ENCODE measurements at places on chromosomes 4 and X.

GRCh38 chr4:145808848-145809512, 129.0 kb downstream of the C4orf51 start:
- DNase-seq, result no peak

GRCh38 chr4:6308899-6309643, 39.4 kb downstream of the WFS1 start:
- DNase-seq, result no peak

GRCh38 chr4:137333031-137333430, 199.3 kb downstream of the PCDH18 start:
- no peak for DNase-seq

- DNase-seq, result no peak
These were observed 192.5 kb downstream of the EDA start for GRCh38 chrX:69808375-69808774.

DNA sequence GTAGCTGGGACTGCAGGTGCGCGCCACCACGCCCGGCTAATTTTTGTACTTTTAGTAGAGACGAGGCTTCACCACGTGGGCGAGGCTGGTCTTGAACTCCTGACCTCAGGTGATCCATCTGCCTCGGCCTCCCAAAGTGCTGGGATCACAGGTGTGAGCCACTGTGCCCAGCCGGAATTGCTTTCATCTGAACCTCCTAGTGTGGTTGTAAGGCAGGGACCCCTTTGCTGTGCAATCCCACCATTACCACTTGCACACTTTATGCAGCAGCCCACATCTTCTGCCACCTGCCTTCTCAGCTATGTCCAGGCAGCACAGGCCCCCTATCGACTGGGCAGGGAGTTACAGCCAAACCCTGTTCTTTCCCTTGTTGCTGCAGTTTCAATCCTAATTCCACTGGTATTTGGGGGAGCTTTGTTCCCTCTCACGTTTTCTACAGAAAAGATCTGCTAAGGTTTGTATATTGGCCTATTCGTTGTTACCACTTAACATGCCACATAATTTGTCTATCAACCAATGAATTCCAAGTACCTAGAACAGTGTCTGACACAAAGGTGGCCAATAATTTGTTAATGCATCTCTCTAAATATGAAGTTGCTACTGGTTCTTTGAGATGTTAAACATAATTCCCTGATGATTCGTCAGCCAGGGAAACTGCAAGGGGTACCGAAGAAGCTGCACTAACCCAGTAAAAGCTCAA, 6.5 kb downstream of the RPL39 start:
- no peak for DNase-seq

DNA sequence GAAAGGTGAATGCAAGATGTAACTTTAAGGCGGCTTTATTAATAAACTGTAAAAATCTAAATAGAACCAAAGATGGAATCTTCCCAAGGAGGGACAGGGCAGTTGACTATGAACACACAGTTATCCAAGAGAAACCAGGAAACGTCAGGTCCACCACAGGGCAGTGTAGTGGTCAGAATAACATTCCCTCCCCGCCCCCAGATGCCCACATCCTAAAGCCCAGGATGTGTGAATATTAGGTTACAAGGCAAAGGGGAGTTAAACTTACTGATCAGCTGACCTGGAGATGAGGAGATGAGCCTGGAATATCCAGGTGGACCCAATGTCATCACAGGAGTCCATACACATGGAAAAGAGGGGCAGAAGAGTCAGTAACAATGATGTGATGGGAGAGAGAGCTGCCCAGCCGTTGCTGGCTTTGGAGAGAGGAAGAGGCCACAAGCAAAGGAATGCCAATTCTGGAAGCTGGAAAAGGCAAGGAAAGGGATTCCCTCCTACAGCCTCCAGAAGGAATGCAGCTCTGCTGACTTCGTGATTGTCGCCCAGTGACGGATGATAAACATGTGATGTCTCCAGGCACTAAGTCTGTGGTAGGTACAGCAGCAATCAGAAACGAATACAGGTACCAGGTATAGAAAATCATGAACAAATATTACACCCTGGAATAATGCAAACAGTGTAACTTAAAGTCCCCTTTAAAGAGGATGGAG, 5.2 kb downstream of the SH3KBP1 start:
- no peak for DNase-seq

GRCh38 chrX:44280116-44280515, 63.4 kb downstream of the EFHC2 start:
- DNase-seq, result no peak

DNA sequence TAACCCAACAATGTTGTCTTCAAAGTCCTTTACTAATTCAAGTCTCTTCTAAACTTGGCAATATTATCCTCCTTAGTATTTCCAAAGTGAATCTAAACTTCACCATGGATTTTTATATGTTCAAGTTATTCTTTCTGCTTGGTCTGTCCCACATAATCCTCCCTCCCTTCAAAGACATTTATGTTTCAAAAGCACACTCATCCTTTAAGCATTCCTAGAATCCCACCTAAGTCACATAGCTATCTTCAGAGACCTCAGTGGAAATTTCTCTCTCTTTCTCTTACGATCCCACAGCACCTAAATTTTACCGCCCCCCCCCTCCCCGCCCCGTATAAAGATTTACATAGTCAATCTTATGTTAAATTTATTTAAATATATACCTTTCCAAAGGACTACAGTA, 314.9 kb upstream of the GRIA3 start:
- no peak for DNase-seq

DNA sequence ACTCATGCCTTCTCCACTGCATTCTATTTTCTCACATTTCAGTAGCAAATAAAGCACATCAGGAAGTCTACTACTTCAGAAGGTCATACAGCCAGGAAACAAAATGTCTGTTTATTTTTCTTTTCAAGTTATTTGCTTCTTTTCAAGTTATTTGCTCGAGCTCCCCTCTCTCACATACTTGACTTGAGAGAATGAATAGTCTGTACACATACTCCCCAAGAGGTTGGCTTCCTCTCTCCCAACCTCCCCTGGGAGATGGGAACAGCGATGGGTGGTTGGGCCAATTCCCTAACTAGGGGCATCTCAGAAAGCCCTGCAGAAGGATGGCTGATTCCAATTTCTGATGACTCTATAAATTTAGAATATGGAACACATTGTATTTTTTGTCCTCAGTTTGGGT, 64.7 kb upstream of the PTPN13 start:
- no peak for DNase-seq

- DNase-seq, result no peak
These were observed 137.4 kb downstream of the CEP135 start for GRCh38 chr4:56086073-56086541.

- no peak for DNase-seq
These were observed 594.9 kb downstream of the TECRL start for GRCh38 chr4:63814171-63814964.

GRCh38 chr4:168138143-168138542, 45.8 kb downstream of the ANXA10 start:
- DNase-seq, result no peak

GRCh38 chrX:30733852-30734660, 80.8 kb downstream of the GK start:
- DNase-seq, result no peak

- DNase-seq, result no peak
These were observed 143.9 kb downstream of the PJA1 start for GRCh38 chrX:69021141-69021960.

DNA sequence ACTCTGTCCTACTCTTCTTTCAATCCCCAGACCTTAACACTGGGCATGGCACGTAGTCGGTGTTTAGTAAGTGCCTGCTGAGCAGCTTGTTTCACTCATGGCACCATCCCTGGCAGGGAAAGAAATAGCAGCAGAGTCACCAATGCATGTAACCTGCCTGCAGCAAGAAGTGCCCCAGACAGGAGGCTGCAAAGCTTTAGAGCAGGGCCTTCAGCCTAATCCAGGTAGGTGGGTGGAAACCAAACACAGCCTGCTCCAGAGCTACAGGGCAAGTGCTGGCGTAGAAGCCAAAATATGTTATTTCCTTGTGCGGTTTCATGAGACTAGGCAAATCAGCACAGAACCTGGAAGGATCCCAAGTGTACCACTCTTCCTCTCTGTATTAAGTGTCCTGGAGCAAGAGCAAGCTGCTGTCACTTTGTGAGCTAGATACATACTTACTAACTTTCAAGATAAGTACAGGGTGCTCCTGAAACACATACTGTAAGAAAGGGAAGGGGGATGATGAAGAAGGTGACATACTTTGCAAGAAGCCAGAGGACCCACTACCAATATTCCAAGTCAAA, 5.5 kb downstream of the PROM1 start:
- DNase-seq, result no peak

GRCh38 chr4:186722796-186723291, 812 bp downstream of the FAT1 start:
- DNase-seq, result no peak

- no peak for DNase-seq
These were observed 26.8 kb upstream of the CLDN24 start for GRCh38 chr4:183348706-183349659.

- DNase-seq, result no peak
These were observed 35.3 kb upstream of the CHRNA9 start for GRCh38 chr4:40299811-40300292.

DNA sequence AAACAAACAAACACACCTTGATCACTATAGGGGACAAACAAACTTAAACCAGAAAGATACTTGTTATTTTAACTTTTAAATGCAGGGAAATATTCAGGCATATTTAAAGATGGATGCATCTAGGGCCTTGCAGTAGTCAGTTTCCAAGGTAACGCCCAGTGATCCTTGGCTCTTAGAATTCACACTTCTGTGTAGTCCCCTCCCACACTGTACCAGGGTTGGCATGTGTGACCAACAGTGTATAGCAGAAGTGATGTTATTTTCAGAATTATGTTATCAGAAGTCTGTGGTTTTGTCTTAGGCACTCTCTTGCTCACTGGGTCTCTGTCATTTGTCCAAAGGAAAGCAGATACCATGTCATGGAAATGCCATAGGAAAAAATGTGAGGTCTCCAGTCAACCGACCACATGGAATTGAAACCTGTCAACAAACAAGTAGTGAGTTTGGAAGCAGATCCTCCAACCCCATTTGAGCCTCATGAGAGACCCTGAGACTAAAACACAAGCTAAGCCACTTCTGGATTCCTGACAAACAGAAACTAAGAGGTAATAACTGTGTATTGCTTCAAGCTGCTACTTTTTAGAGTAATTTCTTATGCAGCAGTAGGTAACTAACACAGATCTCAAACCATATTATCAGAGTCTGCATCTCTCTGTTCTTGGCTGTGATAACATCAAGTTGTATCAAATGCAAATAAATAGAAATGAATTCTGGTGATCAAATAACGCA, 670.3 kb downstream of the KCTD8 start:
- no peak for DNase-seq

- no peak for DNase-seq
These were observed 142.3 kb downstream of the PCDH18 start for GRCh38 chr4:137389911-137390520.

GRCh38 chrX:65750674-65751469, 83.4 kb downstream of the MSN start:
- no peak for DNase-seq

DNA sequence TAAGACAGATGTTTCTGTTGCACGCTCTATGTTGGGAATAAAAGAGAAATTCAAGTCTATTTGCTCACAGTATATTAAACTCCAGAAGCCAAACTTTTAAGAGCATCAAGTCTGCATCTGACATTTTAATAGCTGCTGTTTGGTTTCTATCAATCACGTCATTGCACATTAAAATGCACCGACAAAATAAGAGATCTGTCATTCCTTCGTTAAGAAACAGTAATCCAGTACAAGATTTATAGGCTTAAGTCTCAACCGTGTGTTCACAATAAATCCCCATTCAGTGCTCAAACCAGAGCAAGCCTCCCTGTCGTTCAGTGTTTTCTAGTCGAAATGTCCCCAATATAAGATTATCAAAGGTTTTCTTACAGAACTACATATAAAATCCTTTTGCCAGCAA, 89.0 kb upstream of the BMPR1B start:
- DNase-seq, result no peak

GRCh38 chrX:119999087-119999634, 55.6 kb upstream of the NKAP start:
- no peak for DNase-seq

GRCh38 chr4:99334880-99335279, 13.7 kb upstream of the ADH1B start:
- no peak for DNase-seq

DNA sequence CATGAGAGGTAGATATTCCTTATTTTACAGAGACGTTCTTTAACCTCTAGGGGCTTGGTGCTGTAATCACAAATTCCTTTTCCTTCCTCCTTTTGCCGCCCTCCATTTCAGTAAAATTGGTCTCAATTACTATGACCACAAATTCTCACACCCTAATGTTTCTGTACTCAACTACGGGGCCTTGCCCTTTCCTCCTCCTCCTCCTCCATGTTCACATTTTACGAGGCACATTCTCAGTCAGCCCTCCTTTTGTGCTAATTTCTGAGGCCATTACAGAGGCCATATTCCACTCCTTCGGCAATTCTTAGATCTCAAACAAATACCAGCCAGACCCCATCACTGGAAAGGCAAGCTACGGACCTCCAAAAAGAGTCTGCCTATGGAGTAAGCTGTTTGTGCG, 92.1 kb downstream of the SH3KBP1 start:
- DNase-seq, result no peak

GRCh38 chrX:96563646-96564045, 121.0 kb upstream of the DIAPH2 start:
- no peak for DNase-seq

GRCh38 chr4:14559646-14560045, 442.6 kb upstream of the CPEB2 start:
- no peak for DNase-seq

- DNase-seq, result no peak
These were observed 39.6 kb upstream of the SLC7A3 start for GRCh38 chrX:70970482-70970995.

GRCh38 chr4:73533515-73534422, 52.2 kb downstream of the AFM start:
- DNase-seq, result no peak

DNA sequence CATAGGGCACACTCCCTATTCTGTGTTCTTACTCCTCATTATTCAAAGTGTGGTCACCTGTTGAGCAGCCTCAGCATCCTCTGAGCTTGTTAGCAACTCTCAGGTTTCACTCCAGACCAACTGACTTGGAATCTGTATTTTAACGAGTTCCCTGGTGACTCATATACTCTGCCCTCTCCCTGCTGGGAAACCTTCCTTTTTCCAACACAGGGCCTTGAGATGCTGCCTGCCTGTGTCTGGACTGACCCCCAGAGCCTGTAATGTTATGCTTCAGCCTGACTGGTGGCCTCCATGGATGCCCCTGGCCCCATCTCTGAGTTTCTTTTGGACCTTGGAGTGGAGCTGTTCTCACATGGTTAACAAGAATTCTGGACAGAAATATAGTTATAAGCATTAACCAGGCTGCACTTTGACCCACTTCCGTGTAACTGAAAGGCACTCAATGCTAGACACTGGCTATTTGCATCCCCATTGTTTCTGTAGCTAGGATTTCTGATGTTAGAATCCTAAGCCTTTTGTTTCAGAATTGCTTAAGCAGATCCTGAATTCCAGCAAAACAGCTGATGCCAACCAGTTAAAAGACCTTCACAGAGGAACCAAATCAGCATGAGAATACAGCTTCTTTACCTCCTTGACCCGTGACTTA, 262.6 kb downstream of the STIM2 start:
- no peak for DNase-seq

Measured in activated CD8-positive, alpha-beta memory T cell treated with anti-CD3 and anti-CD28 coated beads for 1 hour (primary cell).